Right hindlimb (tissue), 1 donor: ENCODE measurements at places on chromosomes 6 and 20.

DNA sequence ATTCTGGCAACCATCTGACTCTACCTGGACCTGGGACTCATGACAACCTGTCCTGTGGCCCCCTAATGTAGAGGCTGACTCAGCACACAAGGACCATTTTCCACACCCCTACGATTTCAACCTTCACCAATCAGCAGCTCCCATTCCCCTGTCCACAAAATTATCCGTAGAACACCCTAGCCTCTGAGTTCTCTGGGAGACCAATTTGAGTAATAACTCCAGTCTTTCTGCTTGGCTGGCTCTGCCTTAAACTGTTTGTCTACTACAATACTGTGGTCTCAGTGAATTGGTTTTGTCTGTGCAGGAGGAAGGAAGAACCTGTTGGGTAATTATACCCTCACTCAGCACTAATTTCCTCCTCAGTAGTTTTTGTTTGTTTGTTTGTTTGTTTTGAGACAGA is 99.3 kb upstream of the MRPS10 start:
- no peak for DNase-seq

DNA sequence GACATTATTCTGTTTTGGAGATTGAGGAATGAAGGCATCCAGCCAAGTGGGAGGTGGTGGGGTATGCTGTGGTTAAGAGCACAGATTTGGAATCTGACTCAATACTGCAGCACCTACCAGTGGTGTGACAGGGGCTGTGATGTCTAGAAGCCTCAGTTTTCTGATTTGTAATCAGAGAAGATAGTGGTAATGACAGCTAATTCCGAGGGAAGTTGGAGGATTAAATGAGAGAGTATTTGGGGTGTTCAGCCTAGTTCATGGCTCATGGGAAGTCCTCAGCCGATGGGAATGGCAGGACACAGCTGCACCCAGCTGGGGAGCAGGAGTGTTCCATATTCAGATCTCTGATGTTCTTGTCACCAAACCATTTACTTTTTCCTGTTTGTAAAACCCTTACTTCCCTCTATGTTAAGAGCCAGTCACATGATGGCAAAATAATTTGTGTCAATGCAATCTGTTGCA is 9.3 kb downstream of the SLC9A8 start:
- no peak for DNase-seq

DNA sequence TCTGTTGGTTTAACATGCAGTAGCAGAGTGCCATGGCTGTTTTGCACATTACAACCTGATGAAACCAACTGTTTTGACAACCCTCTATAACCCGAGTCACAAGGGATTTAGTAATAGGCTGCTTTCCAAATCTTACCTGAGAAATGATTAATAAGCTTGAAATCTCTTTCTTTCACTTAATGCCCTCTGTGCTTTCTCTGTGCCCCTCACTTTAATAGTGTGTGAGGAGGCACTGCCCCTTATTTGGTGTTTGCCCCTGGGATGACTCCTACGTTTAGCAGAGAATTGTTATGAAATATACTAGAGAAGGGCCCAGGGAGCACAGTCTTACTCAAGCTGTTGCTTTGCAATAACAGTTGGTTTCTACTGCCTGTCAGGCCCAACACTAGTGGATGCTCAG is 31.0 kb upstream of the PTCHD4 start:
- no peak for DNase-seq

GRCh38 chr6:165184192-165184979 is 125.0 kb downstream of the C6orf118 start:
- no peak for DNase-seq

DNA sequence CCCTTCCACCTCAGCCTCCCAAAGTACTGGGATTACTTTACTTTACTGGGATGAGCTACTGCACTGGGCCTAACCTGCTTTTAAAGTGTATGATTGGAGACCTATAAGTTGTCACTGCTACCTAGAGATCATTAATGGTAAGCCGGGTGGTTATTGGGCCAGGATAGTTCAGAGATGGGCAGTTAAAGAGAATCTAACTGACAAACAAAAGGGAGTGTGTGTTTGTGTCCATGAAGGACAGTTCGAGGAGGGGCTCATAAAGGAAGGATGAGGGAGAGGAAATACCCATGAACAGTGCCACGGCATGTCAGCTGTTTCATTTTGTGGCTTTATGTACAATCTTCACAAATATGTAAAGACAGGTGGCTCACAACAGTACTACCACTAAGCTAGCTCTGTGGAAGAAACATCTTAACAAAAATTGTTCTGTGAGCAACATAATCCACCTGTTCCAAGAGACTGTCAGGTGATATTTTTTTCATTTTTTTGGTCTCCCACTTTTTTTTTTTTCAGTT is 69.7 kb upstream of the FAM8A1 start:
- no peak for DNase-seq
